NCI-H2029 (cell line): ENCODE measurements at places on chromosomes 2 and 18.

- DNase-seq, result no peak
These were observed 11.3 kb downstream of the MLPH start for GRCh38 chr2:237498341-237498740.

DNA sequence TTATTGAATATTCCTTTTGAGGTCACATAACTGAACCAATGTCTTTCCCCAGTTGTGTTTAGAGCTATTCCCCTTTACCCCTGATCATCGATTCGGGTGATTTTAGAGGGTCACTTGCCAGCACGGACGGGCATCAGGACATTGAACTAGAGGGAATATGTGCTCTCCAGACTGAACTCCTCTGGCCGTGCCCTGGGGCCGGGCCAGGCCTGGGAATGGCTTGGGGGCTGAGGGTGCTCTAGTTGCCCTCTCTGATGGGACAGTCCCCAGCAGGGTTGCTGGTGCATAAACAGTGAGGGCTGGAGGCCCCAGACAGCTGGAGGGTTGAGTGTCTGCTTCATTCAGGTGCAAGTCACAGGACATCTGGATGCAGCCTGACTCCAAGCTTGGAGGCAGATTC is 90.7 kb downstream of the SMIM21 start:
- no peak for DNase-seq

DNA sequence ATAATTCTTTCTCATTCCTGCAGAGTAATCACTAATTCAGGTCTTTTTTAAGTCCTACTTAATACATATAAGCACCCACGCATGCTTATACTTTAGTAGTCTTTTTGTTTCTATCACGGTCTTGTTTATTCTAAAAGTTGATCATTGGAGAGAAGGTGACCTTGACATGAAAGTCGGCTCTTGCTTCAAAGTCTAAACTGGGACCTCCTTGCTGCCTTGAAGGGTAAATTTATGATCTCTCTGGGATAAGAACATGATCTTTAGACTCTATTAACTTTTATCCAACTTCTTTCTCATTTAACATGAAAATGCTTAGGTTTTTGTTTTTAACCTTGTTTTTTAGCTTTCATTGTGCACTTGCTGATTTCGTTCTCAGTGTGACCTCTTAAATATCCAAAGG is 792.3 kb downstream of the DPP10 start:
- no peak for DNase-seq

GRCh38 chr18:67199993-67200617 is 316.4 kb downstream of the DSEL start:
- DNase-seq, result peak; percentile 1

GRCh38 chr2:223758131-223758840 is 79.1 kb downstream of the AP1S3 start:
- no peak for DNase-seq

- DNase-seq, result no peak
These were observed 99.5 kb downstream of the DTNA start for GRCh38 chr18:34809451-34810072.

GRCh38 chr2:99926986-99927385 is 215.4 kb downstream of the AFF3 start:
- no peak for DNase-seq

DNA sequence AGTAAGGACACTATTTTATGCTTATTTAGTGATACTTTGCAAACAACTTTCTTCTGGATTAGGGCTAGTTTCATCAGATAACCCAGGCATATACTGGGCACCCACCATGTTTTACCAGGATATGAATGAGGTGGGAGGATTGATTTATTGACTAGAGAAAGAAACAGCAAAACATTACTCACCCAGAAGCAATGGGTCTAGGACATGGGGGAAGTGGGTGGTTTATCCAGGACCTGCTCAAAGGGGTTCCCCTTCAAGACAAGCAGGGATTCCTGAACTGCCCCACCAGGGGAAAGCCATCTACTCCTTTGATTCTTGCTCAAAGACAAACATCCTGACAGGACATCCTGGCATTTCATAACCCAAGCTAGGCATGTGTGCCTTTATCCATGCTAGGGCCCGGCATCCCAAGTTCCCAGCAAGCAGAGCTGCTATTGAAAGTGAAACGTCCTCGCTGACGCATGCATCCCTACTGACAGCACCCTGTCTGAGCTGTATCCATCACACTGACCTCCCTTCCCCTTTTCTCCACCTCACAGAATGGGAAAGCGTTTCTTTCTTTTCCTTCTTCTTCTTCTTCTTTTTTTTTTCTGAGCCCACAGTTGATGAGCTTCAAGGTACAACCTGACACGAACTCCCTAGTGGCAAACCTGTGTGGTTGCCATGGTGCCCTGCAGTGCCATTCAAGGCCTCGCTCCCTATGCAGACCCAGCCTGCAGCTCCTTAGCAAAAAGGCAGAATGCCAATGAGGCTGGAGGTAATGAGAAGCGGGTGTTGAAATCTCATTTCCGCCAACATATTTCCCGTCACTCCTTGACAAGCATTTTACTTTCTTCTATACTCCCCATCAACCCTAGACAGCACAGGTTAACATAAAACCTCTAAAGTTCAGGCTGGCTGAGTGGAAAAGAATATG is 70.5 kb downstream of the CLHC1 start:
- DNase-seq, result peak; percentile 52

- no peak for DNase-seq
These were observed 704 bp downstream of the ANKRD53 start for GRCh38 chr2:70979180-70979488.
